ENCODE measurements at places on chromosomes 16 and 17.

DNA sequence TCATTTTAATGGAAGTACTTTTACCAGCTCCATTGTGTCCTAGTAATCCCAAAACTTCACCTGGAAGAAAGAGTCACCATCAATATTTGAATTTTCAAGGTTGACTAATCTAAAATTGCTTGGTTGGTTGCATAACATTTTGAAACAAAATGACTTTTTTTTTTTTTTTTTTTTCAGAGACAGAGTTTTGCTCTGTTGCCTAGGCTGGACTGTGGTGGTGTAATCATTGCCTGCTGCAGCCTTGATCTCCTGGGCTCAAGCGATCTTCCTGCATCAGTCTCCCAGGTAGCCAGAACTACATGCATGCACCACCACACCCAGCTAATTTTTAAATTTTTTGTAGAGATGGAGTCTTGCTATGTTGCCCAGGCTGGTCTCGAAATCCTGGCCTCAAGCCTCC lies 12.6 kb upstream of the ABCA6 start:
- DNase-seq: no peak

DNA sequence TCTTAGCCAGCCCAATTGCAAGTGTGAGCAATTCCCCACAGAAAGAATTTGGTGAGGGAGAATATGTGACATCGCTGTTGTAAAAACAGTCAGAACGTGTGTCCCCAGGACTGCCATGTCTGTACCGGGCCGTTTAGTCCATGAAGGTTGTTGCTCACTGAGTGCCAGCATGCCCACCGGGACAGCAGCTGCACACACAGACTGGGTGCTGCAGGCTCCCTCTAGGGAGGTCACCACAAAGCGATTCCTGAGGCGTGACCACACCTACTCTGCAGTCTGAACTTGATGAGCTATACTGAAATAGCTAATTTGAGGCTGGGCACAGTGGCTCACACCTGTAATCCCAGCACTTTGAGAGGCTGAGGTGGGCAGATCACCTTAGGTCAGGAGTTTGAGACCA lies 44.1 kb upstream of the ADORA2B start:
- no peak for DNase-seq

GRCh38 chr16:8963010-8963820 lies 491 bp downstream of the USP7 start:
- no peak for DNase-seq

GRCh38 chr17:1813088-1813487 lies 16.6 kb downstream of the SMYD4 start:
- no peak for DNase-seq

GRCh38 chr16:72602499-72602898 lies 430.5 kb upstream of the PMFBP1 start:
- no peak for DNase-seq

DNA sequence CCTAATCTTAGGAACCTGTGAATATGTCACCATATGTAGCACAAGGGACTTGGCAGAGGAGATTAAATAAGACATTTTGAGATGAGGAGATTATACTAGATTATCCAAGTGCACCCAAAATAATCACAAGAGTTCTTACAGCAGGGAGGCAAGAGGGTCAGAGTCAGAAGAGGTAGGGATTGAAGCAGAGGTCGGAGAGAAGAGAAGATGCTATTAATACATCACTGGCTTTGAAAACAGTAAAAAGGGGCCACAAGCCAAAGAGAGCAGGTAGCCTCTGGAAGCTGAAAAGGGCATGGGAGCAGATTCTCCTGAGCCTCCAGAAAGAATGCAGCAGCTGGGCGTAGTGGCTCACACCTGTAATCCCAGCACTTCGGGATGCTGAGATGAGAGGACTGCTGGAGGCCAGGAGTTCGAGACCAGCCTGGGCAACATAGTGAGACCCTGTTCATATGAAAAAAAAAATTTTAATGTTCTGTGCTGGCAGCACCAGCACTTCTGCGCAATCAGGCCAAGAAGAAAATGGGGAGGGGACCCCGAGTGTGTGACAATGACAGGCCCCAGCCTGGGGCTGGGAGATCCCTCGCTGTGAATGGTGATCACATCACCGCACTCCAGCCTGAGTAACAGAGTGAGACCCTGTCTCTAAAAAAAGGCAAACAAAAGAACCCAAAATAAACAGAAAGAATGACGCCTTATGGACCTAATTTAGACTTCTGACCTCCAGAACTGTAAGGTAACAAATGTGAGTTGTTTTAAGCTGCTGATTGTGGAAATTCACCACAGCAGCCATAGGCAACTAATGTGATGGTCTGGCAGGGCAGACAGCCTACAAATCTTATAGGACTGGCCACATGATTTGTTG lies 275.4 kb downstream of the MRTFB start:
- no peak for DNase-seq

GRCh38 chr17:65403626-65404025 lies 157.8 kb downstream of the AXIN2 start:
- no peak for DNase-seq

DNA sequence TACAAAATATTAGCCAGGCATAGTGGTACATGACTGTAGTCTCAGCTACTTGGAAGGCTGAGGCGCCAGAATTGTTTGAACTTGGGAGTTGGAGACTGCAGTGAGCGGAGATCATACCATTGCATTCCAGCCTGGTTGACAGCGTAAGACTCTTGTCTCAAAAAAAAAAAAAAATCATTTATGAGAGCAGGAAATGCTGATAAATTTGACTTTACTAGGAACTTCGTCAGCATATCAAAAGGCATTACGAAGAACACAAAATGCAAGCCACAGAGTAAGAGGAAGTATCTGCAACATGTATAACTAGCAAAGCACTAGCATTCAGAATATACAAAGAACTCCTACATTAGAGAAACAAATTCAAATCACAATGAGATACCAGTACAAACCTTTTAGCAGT lies 279.3 kb downstream of the ZFHX3 start:
- no peak for DNase-seq

- no peak for DNase-seq
Observed at GRCh38 chr16:86287664-86288201, 222.6 kb upstream of the FOXF1 start.

DNA sequence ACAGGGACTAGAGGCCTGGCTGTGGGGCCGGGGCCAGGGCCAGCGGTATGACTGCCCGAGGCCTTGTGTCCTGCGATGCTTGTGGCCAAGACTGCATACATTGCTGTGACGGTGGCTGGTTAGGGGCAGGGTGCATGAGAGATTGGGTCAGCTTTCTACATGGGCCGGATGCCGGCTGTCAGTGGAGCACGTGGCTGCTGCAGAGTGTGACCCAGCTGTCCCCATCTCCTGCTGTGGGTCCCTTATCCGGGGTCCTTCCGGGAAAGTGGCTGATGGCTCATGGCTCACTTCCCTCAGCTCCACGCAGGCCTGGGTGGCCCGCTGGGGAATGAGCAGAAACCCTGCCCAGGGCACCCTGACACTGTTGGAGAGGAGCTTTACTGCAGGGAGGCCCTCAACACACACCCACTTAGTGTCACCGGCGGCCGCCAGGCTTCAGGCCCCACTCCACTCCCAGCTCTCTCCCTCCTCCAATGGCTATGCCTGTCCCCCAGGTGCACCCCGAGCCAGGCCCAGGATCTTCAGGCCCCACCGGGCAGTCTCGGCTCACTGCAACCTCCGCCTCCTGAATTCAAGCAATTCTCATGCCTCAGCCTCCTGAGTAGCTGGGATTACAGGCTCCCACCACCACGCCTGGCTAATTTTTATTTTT lies 808 bp upstream of the RGS11 start:
- DNase-seq: no peak

GRCh38 chr17:58309918-58310259 lies 18.7 kb downstream of the TSPOAP1 start:
- no peak for DNase-seq

- DNase-seq: no peak
Observed at GRCh38 chr17:5380491-5381135, 38.8 kb downstream of the NUP88 start.

GRCh38 chr17:16639438-16639837 lies 14.2 kb downstream of the ZNF624 start:
- no peak for DNase-seq

DNA sequence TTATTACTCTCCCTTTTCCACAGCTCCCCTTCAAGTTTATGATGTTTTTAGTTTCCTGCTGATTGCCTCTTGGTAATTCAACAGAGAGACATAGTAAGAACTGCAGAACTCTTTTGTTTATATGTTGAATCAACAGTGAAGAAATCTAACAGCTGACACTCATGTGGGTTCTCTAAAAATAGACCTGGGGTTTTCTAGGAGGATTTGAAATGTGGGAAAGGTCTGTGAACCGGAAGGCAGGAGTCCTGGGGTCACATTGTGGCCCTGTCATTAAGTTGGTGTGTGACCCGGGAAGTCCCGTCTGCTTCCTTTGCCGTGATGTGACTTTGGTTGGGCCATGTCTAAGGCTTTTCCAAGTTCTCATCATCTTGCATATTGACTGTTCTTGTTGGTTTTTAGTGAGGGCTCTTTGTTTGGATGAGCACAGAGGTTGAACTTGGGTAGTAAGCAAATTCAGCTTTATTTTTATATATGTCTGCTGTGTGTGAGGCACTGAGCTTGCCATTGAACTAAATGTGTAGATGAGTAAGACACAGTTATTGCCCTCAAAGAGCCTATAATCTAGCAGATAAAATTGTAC lies 48.5 kb upstream of the HS3ST3A1 start:
- no peak for DNase-seq

GRCh38 chr16:84209989-84210388 lies 19.0 kb downstream of the ADAD2 start:
- no peak for DNase-seq

DNA sequence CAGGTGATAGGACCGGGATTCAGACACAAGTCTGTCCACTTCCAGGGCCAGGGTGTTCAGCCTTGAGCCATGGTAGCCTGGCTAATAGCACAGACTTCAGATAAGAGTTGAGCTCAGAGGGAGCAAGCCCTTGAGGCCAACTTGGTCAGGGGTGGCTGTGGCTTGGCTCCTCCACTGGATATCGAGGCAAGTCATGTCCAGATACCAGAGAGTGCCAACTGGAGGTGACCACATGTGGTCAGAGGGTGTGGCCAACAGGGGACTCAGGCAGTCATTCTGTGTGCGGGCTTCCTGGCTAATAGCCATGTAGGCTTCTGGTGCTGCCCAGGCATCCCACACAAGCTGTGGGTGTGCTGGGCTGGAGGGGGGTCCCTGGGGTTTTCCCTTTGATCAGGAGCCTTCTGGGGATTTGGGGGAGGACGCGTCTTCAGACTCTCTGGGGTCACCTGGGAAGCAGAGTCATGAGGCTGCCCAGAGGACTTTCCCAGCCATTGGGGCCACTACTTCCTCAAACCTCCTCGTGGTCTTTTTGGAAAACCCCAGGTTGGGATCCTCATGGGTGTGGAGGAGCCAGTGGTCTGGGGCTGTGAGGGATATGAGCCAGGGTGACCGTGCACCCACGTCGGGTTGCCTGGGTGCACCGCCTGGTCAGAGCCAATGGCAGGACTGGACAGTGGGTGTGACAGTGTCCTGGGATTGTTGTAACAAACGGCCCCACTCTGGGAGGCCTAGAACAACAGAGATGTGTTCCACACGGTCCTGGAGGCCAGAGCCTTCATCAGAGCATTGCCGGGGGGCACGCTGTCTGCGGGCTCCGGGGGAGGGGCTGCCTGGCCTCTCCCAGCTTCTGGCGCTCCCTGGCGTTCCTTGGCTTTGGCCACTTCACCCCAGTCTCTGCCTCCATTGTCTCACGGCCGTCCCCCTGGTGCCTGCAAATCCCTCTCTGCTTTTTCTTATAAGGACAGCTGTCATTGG lies 25.0 kb downstream of the COX4I1 start:
- DNase-seq: no peak

GRCh38 chr16:70476272-70477020 lies 22.1 kb downstream of the FCSK start:
- no peak for DNase-seq

GRCh38 chr17:56710986-56711385 lies 117.5 kb downstream of the NOG start:
- no peak for DNase-seq

DNA sequence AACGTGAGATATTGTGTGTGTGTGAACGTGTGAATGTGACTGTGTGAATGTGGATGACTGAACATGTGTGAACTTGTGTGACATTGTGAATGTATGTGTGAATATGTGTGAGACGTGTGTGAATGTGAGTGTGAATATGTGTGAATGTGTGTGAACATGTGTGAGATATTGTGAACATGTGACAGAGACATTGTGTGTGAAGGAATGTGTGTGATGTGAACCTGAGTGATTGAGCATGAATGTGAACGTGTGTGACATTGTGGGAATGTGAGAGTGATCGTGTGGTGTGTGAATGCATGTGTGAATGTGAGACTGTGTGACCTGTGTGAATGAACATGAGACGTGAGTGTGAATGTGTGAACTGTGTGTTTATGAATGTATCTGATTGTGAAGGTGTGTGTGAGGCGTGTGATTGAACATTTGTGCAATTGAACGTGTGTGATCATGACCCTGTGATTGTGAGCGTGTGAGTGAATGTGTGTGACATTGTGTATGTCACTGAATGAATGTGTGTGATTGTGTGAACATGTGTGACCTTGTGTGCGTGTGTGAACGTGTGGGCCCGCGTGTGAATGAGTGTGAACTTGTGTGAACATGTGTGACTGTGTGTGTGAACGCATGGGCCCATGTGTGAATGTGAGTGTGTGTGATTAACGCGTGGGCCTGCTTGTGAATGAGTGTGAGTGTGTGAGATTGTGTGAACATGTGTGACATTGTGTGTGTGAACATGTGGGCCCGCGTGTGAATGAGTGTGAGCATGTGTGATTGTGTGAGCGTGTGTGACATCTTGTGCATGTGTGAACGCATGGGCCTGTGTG lies 23.2 kb upstream of the GSE1 start:
- DNase-seq: no peak

GRCh38 chr17:69417545-69418483 lies 3.3 kb downstream of the MAP2K6 start:
- no peak for DNase-seq

DNA sequence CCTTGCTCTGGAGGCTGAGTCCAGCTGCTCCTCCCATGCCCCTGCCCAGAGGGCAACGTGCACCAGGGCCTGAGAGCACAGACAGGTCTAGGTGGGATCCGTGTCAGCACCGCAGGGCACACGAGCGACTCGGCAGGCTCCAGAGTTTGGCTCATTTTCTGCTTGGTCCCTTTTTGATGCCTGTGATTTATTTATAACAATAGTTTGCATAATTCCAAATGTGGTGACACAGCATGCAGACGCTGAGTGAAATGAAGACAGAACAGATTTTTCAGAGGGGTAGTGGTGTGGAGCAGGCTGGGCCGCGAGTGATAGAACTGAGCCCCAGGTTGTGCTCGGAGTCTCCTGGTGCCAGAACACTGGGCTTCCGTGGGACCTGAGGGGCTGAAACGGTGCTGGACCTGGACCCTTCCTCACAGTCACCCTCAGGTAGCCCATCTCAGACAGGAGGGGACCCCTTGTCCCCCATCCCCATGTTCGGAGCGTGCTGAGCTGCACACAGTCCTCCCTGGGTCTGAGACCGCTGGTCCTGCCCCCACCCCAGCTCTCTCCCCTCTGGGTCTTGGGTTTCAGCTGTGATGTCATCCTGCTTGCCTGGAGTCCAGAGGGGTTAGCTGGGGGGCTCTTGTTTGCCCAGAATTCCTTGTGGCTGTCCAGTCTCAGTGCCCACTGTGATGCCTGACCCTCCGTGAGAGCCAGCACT lies 95.9 kb downstream of the METRNL start:
- no peak for DNase-seq
